NCI-H748 treated with DMSO at 0.1 percent for 48 hours (cell line): ENCODE measurements at places on chromosomes 7 and 10.

- no peak for DNase-seq
Observed at GRCh38 chr7:142974626-142975025, 12.5 kb upstream of the KEL start.

DNA sequence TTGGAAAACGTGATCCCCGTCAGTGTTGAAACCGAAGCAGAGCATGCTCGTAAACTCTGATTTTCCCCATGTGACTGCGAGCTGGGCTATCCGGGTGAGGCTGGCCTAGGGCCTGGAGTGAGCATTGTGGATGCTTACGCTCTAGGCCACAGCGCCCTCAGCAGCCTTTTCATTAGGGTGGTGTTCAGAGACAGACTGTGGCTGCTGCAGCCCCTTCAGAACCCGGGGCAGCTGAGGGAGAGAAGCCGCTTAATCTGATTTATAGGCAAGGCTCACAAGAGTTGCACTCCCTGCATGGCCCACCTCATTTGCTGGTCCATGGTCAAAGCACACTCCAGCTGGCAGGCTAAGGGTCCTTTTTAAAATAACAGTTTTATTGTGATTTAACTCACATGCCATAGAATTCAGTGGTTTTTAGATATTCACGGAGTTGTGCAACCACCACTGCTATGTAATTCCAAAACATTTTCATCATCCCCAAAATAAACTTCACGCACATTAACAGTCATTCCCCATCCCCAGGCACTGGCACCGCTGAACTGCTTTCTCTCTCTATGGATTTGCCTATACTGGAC lies 72.5 kb downstream of the SYPL1 start:
- DNase-seq: no peak

DNA sequence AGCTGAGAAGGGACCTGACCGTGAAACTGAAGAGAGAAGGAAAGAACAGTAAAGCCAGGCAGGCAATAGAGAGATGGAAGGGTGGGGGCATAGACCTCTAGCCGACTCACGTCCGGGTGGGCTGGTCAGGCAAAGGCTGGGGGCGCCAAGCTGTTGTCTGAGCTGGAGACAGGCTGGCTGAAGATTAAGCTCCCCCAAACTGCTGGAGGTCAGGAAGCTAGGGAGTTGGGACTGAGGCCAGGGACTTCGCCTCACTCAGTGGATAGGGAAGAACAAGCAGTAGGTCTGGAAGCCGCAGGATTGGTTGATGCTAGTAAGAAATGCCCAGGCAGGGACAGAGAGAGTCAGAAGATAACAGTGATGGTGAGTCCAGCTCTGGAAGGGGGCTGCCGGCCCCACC lies 5.3 kb downstream of the PITX3 start:
- no peak for DNase-seq

DNA sequence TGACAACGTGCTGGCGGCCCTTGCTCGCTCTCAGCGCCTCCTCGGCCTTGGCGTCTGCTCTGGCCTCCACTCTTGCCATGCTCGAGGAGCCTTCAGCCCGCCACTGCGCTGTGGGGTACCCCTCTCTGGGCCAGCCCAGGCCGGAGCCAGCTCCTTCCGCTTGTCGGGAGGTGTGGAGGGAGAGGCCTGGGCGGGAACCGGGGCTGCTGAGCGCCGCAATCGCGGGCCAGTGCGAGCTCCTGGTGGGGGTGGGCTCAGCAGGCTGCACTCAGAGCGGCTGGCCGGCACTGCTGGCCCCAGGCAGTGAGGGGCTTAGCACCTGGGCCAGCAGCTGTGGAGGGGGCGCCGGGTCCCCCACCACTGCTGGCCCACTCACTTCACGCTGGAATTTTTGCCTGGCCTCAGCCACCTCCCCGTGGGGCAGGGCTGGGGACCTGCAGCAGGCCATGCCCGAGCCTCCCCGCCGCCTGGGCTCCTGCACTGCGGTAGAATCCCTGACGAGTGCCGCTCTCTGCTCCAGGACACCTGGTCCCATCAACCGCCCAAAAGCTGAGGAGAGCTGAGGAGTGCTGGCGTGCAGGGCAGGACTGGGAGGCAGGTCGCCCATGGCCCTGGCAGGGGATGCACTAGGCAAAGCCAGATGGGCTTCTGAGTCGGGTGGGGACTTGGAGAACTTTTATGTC lies 372.2 kb upstream of the NRG3 start:
- DNase-seq: no peak

GRCh38 chr10:73909540-73910115 lies 1.3 kb upstream of the PLAU start:
- DNase-seq: no peak
